ENCODE measurements at places on chromosomes 4 and X.

DNA sequence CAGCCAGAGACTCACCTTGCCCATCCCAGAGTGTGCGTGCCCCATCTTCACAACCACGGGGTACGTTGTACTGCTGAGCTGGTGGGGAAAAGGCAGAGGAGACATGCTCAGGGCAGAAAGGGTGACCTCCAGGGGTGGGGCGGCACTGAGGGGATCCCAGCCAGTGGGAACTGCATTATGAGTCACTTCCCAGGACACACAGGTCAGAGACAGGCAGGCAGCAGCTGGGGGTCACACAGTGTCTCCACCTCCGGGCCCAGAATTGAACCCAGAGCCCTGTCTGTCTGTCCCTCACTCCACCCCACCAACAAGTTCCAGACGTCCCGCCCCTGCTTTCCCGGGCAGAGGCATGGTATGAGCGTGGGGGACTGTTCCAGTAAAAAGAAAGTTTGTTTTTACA lies 4.8 kb upstream of the TIMP1 start:
- peak; percentile 38 for DNase-seq

DNA sequence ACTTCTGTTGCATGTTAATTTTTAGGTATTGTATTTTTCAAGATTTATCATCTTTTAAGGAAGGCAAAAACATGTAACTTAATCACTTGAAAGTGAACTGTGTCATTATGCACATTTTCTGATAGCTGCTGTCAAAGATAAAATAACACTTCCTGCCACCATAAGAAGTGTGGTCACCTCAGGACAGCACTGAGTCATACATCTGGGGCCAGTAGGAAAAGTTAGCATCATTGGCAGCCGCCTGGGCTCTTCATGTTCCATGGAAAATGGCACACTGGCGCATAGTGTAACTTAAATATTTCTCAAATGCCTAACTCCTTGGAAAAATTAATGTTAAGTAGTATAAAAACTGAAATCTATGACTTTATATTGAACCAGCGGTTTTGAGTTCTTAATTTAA lies 24.2 kb downstream of the CNKSR2 start:
- DNase-seq: no peak

DNA sequence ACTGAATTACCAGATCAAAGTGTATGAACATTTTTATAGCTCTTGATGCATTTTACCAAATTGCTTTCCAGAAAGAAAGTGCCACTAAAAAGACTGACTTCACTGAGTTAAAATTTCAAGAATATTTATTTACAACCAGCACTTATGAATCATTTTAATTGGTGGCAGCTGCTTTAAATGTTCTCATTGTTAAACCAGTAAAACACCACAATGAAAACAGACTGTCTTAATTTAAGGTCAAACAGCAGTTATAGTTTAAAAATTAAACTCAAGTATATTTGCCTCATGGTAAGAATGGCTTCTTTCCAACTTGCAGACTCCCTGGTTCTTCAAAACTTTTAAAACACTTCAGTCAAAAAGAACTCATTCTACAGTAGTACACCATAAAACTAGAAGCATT lies 36.9 kb downstream of the AMMECR1 start:
- no peak for DNase-seq

DNA sequence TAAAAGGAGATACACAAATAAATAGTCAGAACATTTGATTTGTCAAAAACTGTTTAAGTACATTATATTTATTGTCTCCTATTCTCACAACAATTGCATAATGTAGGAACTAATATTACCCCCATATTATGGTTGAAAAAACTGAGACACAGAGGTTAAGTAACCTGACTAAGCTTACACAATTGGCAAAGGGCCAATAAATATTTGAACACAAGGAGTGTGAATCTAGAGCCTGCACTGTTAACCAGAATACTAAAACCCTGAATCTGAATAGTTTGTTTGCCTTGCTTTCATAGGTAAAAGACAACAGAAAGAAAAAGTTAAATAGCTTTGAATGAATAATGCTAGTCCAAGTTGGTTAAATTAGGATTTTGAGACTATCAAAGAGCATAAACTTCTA lies 55.2 kb downstream of the IL13RA2 start:
- DNase-seq: no peak

DNA sequence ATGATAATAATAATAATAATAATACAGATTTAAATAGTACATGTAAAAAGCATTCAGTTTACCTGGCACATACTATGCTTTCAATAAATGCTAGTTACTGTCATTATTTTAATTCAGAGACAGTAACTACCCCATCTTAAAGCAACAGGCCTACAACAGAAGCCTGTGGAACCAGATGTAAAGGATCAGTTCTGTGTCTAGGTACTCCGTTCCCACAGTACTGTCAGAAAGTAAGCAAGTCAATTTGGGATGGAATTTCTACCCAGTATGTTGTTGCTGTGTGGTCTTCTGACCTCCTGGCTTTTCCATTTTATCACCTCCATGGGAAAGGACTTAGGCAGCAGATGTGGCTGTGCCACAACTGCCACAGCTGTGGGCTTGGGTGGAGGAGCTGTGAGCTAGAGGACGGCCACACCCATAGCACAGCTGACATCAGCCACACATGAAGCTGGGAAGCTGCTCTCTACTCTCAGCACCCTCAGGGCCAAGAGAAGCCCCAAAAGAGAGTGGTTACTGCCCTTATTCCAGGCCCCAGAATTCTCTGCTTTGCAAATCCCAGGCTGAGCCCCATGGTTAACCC lies 102.8 kb downstream of the CBR4 start:
- DNase-seq: no peak

DNA sequence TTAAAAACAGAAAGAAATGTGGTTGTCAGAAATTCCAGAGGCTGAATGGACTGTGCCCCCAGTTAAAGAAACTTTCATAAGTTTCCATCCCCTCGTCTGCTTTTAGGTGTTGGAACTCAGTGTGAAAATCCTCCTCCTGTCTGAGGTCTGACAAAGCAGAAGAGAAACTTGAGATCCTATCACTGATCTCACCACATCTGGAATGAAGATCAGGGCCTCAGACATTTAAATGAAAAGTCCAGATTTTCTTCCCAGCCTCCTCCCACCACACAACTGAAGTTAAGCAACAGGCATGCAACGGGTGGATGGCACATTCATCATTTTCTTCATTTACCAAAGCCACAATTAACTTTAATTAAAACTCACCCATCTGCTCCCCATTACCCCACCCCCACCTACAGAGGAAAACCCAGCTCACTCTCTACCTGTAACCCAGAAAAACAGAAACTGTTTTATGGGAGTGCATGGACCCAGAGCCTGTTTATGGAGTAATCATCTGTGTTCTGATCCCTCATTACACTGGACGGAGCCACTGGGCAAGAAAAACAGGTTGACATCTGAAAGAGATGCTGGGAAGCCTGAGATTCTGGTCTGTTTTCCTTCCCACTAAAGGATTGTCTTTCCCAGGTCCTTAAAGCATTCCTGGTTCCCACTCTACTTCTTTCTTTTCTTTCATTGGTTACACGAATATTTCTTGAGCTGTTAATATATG lies 58.1 kb upstream of the HOPX start:
- DNase-seq: no peak

Data from stimulated activated effector memory CD8-positive, alpha-beta T cell treated with anti-CD3 and anti-CD28 coated beads, Interleukin-12 subunit alpha, Interleukin-12 subunit beta, amount 100 ng/mL, for 72 hours (primary cell).